ENCODE measurements at places on chromosomes 13 and 19. TPM values are rescaled to one million over a fixed set of nuclear protein-coding genes. Genes with fewer than 3 reads are reported as not detected.

The ARID3A gene
- total RNA-seq = 10.2 TPM

The ZNF221 gene
- total RNA-seq = 1.2 TPM

The UHRF1 gene
- total RNA-seq = 244 TPM

The APC2 gene
- 0.21 TPM for total RNA-seq

DNA sequence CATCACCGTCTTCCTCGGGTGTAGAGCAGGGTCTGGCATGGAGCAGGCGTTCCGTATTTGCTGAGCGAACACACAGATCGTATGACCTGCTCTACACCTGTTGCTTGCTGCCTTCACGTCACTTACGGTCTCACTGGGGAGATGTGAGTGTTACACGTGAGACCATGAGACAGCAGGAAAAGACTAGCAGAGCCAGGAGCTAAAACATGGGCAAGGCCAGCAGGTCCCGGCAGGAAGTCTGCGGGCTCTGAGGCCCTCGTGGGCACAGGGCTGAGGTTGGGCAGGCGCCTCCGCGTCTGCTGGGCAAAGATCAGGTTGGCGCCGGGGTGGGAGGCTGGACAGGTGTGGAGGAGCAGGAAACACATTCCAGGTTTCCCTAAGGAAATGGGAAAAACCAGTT is 19.7 kb upstream of the GTF3A start:
- no peak for DNase-seq

DNA sequence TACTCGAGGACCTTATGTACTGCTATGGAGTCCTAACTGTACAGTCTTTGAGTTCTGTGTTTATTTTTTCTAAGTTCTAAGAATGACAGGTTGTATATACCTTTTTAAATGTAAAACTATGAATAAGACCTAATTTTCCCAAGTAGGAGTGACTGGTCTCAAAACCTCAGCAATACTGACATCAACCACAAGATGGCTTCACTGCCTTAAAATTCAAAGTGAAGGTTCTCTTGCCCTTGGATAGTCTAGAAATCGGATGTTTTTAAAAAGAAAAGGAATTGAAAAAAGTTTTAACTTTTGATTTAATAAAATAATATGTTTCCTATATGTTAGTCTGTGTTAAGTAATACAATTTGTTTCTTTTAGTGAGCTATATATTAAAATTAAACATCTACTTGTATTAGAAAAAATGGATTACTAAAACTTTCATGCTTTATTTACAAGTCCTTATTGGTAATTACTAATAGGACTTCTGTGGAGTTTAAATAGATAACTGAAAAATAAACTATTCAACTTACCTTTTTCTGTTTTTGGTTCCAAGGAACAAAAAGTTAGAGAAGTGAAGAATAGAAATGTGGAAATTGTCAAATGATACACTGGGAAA is 52.0 kb downstream of the TDRD3 start:
- no peak for DNase-seq

DNA sequence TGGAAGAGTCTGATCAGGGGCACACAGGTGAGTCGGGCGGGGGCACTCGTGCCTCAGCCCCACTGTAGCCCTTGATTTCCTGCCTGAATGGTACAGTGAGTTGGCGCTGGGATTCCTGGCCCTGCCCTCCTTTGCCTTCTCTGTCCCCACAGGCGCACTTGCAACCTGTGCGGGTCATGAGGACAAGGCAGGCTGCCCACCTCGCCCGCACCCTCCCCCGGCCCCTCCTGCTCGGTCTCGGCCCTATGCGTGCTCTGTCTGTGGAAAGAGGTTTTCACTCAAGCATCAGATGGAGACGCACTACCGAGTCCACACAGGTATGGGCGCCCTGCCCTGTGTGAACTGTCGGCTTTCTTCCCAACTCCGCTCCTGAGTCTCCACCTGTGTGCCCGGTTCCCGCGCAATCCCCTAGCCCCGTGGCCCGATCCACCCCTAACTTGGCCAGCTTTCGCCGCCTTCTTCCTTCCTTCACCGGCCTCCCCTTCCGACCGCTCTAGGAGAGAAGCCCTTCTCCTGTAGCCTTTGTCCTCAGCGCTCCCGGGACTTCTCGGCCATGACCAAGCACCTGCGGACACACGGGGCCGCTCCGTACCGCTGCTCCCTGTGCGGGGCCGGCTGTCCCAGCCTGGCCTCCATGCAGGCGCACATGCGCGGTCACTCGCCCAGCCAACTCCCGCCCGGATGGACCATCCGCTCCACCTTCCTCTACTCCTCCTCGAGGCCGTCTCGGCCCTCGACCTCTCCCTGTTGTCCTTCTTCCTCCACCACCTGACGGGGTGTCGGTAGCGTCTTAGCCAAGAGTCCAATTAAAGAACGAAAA is 1.6 kb upstream of the KMT2B start:
- DNase-seq = no peak

Data from activated naive CD8-positive, alpha-beta T cell treated with anti-CD3 and anti-CD28 coated beads for 36 hours (primary cell).